NB4 (cell line): ENCODE measurements at places on chromosomes 1 and 21.

- DNase-seq, result no peak
Measured at GRCh38 chr21:45048968-45049367, 25.4 kb upstream of the ADARB1 start.

DNA sequence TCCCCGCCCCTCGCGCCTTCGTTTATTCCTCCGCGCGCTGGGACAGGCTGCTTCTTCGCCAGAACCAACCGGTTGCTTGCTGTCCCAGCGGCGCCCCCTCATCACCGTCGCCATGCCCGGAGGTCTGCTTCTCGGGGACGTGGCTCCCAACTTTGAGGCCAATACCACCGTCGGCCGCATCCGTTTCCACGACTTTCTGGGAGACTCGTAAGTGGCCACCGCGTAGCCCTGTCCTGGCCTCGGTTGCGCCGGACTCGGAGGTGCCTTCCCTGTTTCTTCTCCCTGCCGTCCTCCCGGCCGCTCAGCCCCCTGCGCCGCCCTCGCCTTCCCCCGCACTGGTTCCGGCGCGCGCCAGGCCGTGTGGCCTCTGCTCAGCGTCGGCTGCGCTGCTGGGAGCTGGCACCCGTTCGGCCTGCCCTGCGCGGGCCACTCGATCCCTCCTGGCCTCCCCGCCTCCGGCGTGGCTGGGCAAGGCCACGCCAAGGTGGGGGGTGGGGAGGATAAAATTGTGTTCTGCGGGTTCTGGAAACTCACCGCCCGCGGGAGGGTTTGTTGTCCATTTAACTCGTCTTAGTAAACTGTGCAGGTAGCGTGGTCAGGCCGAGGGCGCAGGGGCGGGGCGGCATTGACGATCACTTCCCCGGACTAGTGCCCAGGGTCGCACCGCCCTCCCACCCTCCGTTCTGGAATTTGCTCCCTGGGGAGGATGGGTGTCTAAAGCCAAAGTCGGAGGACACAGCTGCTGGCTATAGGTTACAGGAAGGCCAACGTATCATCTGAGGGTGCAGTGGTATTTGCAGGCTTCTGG is at the start of gene PRDX6:
Gene PRDX6, plus strand, starts transcription at position 50 of the 808 bp plus-strand sequence. Its CDS starts 63 bp downstream, at position 113.
- peak; percentile 87 for DNase-seq

GRCh38 chr1:64775113-64775512 is 30.2 kb downstream of the RAVER2 start:
- DNase-seq, result peak; percentile 4

GRCh38 chr1:158679289-158679688 is 7.2 kb downstream of the SPTA1 start:
- no peak for DNase-seq

- DNase-seq, result no peak
Measured at GRCh38 chr1:184860535-184860934, 105.9 kb upstream of the EDEM3 start.

DNA sequence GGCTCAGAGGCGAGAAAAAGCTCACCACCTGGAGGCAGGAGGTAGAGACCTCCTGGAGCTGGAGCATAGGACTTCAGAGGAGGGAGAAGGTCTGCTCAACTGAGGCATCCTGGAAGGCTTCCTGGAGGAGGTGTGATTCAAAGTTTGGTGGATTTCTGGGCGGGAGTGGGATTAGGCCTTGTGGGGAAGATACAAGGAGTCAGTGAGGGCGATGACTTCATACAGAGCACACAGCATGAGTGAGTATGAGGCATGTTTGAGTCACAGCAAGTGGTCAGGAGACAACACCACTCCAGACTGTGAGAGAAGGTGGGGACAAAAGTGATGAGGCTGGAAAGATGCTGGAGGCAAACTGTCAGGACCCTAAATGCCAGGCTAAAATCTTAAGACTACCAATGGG is 77.6 kb downstream of the MATN1 start:
- no peak for DNase-seq

- DNase-seq, result no peak
Measured at GRCh38 chr1:151184211-151184610, 5.8 kb downstream of the VPS72 start.
